ENCODE measurements at places on chromosomes 6 and 20. TPM values are rescaled to one million over a fixed set of nuclear protein-coding genes. Genes with fewer than 3 reads are reported as not detected.
A peak's percentile ranks its signal among the peaks of the same experiment; 100 is the strongest.

DNA sequence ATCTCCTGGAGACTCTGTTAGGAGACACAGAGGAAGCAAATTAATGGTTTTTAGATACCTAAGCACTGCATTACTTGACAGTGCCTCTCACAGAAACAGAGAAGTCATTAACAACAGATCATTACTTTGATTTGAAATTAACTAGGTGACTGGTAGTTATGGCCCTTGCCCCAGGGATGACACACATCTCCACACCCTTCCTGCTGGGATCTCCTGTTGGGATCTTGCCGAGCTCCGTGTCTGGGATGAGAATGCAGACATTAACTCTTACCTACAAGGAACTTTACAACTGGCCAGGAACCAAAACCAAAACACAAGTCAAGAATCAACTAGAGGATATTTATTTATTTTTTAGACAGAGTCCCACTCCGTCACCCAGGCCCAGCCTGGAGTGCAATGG, 2.2 kb upstream of the PRELID3B start:
- peaks cover 7% of the 10 kb centered on the region for H3K4me1 ChIP-seq
- no peaks in the 10 kb centered on the region for H3K36me3 ChIP-seq
- H3K4me3 ChIP-seq: no peak overlapping the region
- no peaks in the 10 kb centered on the region for H3K27me3 ChIP-seq

GRCh38 chr6:25016014-25016720, 80.4 kb upstream of the RIPOR2 start:
- H3K36me3 ChIP-seq: no peaks in the 10 kb centered on the region
- H3K27me3 ChIP-seq: no peaks in the 10 kb centered on the region
- H3K4me1 ChIP-seq: no peaks in the 10 kb centered on the region
- H3K4me3 ChIP-seq: no peak overlapping the region
- no peak overlapping the region for H3K27ac ChIP-seq

Gene FABP7
- not detected for total RNA-seq

Gene DUSP15
- 13.2 TPM for total RNA-seq

DNA sequence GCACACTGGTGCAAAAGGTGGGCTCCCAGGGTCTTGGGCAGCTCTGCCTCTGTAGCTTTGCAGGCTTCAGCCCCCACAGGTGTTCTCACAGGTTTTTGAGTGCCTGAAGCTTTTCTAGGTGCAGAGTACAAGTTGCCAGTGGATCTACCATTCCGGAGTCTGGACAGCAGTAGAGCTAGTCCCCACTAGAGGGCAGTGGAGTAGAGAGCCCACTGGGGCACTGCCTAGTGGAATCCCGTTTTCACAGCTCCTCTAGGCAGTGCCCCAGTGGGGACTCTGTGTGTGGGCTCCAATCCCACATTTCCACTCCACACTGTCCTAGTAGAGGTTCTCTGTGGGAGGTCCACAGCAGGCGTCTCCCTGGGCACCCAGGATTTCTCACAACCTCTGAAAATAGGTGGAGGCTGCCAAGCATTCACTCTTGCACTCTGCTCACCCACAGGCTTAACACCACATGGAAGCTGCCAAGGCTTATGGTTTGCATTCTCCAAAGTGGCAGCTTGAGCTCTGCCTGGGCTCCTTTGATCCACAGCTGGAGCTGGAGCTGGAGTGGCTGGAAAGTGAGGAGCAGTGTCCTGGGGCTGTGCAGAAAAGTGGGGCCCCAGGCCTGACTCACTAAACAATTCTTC, 86.3 kb upstream of the PROKR2 start:
- H3K4me1 ChIP-seq: no peaks in the 10 kb centered on the region
- H3K4me3 ChIP-seq: no peak overlapping the region
- no peak overlapping the region for H3K27ac ChIP-seq
- DNase-seq: no peak
- no peaks in the 10 kb centered on the region for H3K27me3 ChIP-seq

GRCh38 chr20:15411781-15412180, 1074.4 kb upstream of the FLRT3 start:
- no peaks in the 10 kb centered on the region for H3K36me3 ChIP-seq
- DNase-seq: no peak
- H3K27ac ChIP-seq: no peak overlapping the region
- H3K4me3 ChIP-seq: no peak overlapping the region
- no peaks in the 10 kb centered on the region for H3K27me3 ChIP-seq

DNA sequence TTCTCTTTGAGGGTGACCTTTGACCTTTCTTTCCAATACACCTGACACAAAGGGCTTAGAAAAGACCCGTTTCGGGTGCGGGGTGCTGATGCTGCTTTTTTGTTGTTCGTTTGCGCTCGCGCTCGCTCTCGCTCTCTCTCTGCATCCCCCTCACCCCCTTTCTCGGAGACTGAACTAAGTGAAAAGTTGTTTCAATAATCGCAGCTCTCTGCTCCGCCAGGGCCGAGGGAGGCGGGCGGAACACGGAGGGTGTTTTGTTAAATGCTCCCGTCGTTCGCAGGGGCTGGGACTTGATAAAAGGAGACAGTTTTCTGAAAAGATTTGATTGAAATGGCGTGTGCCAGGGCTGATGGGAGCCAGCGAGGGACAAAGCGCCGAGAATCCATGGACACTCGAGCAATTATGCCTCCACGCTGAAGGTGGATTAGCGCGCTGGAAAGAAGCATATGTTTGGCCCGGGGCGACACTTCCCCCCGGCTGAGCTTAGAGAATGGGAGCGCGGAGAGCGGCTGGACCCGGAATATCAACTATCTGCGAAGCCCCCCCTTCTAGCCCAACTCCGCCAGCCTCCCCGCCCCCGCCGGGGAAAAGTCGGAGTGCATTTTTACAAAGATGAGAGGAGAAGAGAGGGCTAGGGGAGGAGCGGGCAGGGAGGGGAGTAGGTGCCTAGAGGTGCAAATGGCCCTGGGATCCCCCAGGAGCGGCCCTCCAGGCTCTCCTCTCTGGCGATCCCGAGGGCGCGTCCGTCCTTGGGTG, 25.0 kb downstream of the TFAP2A start:
- H3K36me3 ChIP-seq: no peaks in the 10 kb centered on the region
- peaks cover 82% of the 10 kb centered on the region for H3K27me3 ChIP-seq
- no peak overlapping the region for H3K27ac ChIP-seq
- peak; percentile 20 for DNase-seq
- H3K4me1 ChIP-seq: no peaks in the 10 kb centered on the region

Gene CTCFL
- total RNA-seq: not detected

Gene SCRT2
- total RNA-seq: not detected

DNA sequence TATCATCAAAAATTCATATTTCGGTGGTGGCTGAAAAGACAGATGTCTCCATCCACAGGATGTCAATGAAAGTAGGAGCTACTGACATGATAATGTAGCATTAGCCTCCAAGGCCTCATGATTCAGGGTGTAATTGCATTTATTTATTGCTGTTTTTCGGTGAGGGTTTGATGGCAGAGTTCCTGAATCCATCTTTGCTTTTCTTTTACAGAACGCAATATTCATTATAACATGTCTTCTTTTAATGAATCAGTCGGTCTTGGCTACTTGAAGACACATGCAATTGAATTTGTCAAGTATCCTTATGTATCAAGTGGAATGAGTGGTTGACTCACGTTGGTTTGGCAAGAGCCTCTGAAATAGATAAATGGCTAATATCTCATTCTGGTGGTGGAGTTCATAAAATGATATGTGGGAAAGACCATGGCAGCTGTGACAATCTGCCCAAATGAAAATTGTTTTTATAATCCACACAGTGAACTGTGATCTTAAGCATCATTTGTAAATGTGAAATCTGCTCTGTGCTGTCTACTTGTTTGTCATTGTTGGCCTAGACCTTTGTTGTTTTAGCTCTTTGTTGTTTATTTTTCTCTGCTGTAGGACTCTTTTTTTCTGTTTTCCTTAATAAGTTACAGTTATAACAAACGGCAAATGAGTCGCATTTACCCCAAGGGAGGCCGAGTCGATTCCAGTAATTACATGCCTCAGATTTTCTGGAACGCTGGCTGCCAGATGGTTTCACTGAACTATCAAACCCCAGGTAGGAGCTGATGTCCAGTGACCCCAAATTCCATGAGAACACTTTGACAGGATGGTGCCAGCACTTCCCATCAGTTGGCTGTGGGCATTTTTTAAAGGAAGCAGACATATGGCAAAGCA, 105.7 kb upstream of the LAMP5 start:
- no peak overlapping the region for H3K27ac ChIP-seq
- H3K4me1 ChIP-seq: no peaks in the 10 kb centered on the region
- no peak for DNase-seq
- H3K27me3 ChIP-seq: no peaks in the 10 kb centered on the region
- H3K4me3 ChIP-seq: no peak overlapping the region

GRCh38 chr6:98944168-98944567, 3.6 kb downstream of the FBXL4 start:
- H3K36me3 ChIP-seq: no peaks in the 10 kb centered on the region
- no peak overlapping the region for H3K27ac ChIP-seq
- H3K4me3 ChIP-seq: no peak overlapping the region
- H3K4me1 ChIP-seq: peaks cover 6% of the 10 kb centered on the region
- DNase-seq: no peak
- H3K27me3 ChIP-seq: no peaks in the 10 kb centered on the region

GRCh38 chr6:121940728-121941127, 458.7 kb upstream of the HSF2 start:
- DNase-seq: no peak
- H3K36me3 ChIP-seq: no peaks in the 10 kb centered on the region
- H3K27me3 ChIP-seq: no peaks in the 10 kb centered on the region
- no peaks in the 10 kb centered on the region for H3K4me1 ChIP-seq
- H3K27ac ChIP-seq: no peak overlapping the region

DNA sequence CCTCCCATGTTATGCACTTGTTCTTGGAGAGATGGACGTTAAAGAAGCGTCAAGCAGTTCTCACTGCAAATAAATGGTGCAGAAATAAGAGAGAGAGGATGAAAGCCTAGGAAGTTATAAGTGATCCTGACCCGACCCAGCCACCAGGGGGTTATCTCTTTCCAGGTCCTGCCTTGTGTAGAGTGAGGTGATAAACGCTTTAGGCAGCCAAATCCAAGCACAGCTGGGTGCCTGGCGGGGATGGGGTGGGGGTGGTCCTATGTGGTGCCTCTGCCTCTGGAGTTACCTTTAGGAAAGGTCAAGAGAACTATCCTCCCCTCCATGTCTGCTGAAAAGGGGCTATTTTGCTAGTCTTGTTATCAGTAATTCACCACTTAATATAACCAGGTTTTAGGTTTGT, 9.2 kb upstream of the TFAP2A start:
- H3K27ac ChIP-seq: no peak overlapping the region
- DNase-seq: no peak
- peaks cover 63% of the 10 kb centered on the region for H3K27me3 ChIP-seq
- H3K4me1 ChIP-seq: no peaks in the 10 kb centered on the region

DNA sequence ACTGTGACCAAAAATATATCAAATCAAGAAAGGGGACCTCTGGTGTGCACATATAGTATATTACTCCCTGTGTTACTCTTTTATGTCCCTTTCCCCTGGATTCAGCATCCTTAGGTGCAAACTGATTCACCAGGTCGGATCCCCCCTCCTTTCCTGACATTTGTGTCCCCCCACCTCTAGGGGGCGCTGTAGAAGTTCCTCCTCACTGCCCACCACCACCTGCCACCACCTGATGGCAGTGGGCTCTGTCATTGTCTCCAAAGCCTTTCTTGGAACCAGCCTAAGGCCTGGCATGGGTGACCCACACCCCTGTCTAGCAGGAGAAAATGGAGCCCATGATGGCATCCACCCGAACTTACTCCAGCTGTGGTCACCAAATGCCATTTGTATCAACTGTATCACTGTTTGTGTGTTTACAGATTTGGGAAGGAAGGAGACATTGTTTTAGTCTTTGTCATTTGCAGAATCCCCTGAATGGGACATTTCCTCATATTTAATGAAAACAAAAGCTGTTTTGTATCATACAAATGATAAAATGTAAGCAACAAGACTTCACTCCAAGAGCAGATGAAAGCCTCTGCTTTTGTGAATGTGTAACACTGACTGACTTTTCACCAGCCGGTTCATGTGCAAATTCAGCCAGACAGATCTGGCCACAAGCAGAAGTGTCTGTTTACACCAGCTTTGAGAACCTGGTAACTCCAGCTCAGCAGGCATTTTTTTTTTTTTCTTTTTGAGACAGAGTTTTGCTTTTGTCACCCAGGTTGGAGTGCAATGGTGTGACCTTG, 66.2 kb downstream of the ARMC2 start:
- no peaks in the 10 kb centered on the region for H3K27me3 ChIP-seq
- H3K36me3 ChIP-seq: no peaks in the 10 kb centered on the region
- no peak overlapping the region for H3K4me3 ChIP-seq

DNA sequence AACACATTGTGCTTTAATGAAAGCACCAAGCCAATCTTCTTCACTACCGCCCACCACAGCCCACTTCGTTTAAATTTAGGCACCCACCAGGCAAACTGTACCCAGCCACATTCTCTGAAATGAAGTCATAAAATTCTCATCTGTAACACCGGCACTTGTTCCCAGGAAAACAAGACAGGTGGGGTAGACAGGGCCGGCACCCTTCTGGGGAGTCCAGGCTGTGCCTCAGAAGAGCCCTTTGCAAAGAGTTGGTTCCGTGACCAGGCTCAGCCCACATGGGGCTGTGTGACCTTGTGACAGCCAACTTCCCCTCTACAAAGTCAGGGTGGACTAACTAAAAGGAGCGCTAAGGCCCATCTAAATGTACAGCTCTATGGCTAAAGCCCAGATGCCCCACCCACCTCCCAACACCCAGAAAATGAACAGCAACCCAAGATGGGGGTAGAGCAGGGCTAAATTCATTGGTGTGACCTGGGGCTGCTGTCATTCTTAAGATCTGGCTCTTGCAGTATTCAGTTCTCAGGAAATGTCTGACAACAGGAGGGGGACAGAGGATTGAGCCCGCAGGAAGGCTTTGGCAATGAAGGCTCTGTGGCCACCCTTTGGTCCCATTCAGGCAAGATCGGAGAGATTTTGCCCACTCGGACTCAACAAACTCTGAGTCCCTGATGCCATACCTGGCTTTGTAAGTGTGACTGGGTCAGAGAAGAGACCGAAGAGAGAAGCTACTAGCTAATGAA, 56.7 kb downstream of the TRERF1 start:
- H3K4me1 ChIP-seq: no peaks in the 10 kb centered on the region
- no peaks in the 10 kb centered on the region for H3K27me3 ChIP-seq
- no peak overlapping the region for H3K27ac ChIP-seq
- no peaks in the 10 kb centered on the region for H3K36me3 ChIP-seq

GRCh38 chr6:137213331-137213740, 5.8 kb downstream of the IFNGR1 start:
- no peak overlapping the region for H3K4me3 ChIP-seq
- no peak for DNase-seq
- H3K27me3 ChIP-seq: no peaks in the 10 kb centered on the region
- peaks cover 28% of the 10 kb centered on the region for H3K4me1 ChIP-seq
- no peak overlapping the region for H3K27ac ChIP-seq

Gene THEMIS
- 3.3 TPM for total RNA-seq

DNA sequence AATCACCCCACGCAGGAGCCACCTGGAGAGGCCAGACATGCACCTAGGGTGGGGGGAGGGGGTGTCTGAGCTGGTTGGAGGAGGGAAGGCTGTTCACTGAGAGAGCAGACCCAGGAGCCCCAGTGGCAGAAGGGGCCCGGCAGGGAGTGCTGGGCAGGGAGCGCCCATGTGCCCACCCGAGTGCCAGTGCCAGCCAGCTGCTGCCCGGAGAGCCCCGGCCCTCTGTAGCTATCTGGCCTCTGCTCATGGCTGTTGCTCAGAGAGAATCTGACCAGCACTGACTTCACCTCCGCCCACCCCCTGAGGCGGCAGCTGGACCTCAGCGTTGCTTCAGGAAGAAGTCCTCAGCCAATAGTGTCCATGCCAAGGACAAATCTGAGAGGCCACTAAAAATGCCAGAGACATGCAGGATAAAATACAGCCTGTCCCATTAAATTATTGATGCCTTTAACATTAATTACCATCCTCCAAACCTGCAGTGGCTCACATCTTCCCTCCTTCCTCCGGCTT, 22.8 kb downstream of the SLC17A9 start:
- no peaks in the 10 kb centered on the region for H3K4me1 ChIP-seq
- peaks cover 17% of the 10 kb centered on the region for H3K27me3 ChIP-seq
- no peak overlapping the region for H3K4me3 ChIP-seq
- no peak for DNase-seq
- H3K27ac ChIP-seq: no peak overlapping the region

Measured in kidney (tissue), 22 donors.